ENCODE measurements at places on chromosomes 1 and 21.

- DNase-seq = no peak
Measured at GRCh38 chr1:111025109-111025508, 61.4 kb upstream of the LRIF1 start.

- DNase-seq = no peak
Measured at GRCh38 chr1:64490213-64490818, 20.4 kb downstream of the CACHD1 start.

DNA sequence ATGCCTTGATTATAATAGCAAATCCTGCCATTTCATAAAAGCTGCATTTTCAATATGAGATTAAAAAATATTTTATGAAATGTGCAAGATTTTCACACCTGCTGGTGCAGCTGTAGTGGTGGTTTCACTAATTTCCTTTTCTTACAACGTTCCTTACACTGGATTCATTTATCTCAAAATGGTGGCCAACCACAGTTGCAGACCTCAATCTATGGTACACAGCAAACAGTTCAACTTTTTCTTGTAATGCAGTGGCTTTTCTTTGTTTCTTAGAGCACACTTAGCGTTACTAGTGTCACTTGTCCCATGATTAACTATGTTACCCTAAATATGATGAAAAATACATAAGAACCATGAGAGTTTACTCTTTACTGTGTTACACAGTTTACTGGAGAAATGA, 32.7 kb downstream of the FCER1A start:
- DNase-seq = no peak

DNA sequence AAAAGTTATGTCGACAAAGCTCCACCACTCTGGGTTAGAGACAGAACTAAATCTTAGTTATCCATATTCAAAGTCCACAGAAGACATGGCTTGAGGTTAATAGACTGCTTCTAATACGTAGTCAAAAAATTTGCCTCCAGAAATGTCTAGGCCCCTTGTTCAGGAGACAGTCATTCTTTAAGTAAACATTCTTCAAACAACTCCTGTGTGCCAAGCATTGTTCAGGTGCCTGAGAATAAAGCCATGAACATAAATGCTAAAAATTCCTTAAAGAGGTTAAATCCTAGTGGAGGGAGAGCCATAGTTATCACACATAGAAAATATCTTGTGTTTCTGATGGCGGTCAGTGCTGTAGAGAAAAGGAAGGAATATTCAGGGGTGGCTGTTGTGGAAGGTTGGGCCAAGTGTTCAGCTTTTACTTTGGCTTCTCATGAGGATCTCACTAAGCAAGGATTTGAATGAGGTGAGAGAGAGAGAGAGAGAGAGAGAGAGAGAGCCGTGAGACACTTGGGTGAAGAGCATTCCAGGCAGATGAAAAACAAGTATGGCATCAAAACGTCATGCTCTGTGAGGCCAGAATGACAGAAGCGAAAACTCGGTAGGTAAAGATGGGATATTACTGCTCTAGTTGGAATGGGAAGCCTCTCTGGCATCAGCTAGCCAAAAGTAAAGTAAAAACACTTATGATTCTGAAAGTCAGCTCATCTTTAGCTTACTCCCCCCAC, 187.1 kb downstream of the GREM2 start:
- DNase-seq = no peak

DNA sequence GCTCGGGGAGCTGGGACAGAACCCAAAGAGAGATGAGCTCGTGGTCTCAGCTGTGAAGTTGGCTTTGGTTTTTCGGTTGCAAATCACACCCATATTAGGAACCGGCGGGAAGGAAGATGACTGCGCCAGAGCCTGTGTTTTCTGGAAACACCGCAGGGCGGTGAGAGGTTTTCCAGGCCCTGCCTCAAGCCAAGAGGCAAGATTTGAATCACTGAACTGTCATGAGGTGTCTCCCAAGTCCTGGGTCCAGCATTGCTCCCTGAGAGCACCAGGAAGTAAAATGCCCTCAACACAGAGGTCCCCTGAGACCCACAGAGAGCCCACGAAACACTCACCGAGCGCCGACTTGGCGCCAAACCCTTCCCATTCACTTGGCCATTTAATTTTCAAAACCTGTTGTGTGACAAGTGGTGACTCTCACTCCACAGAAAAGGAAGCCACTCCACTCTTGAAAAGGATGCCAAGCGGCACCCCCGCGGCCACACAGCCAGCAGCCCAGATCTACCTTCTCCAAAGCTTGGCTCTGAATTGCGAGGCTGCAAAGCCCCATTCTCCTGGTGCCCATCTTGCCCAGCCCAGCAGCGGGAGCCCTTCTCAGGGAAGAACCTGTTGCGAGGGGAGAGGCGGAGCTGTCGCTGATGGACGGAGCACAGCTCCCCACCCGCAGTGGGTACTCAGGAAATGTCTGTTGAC, 99.0 kb upstream of the RUNX3 start:
- peak; percentile 27 for DNase-seq
